Aorta (tissue), 5 donors: ENCODE measurements at places on chromosomes 1 and 21. TPM values are rescaled to one million over a fixed set of nuclear protein-coding genes. Genes with fewer than 3 reads are reported as not detected.

DNA sequence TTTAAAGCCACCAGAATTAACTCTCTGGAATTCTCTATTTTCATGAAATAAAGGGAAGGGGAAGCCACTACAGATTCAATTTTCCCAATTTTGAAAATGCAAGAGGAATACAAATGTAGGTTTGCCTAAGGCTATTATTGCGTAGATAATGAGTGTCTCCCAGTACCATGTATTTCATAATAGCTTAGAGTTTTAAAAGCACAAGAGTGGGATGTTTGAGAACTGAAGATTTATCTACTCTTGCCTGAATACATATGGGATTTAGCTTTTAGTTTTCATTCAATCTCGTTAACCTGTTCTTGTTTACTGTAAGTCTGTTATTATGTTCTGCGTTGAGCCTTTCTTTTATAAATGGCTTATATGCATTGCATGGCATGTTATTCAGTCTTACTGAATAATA lies 795.1 kb downstream of the BRINP3 start:
- DNase-seq, result no peak

DNA sequence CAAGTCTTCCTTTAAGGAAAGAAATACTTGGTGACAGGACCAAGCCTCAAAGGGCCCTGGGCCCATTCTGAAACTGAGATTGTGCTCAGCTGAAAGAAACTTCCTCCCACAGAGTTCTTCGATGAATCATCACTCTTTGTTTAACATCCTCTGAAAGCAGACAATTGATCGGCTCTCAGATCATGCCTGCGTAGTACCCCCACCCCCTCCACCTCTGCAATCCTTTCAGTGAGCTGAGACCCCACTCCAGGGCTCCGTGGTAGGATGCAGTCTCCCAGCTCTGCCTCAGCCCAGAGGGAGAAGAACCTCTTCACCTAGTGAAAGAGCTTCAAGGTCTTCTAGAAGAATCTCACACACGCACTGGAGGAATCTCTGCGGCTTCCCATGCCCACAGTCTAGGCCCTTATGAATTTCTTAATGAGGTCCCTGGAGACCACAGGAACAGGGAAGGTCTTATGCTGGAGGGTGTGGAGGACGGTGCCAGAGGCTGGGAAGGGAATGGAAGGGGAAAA lies 104.9 kb upstream of the SOD1 start:
- DNase-seq, result no peak

DNA sequence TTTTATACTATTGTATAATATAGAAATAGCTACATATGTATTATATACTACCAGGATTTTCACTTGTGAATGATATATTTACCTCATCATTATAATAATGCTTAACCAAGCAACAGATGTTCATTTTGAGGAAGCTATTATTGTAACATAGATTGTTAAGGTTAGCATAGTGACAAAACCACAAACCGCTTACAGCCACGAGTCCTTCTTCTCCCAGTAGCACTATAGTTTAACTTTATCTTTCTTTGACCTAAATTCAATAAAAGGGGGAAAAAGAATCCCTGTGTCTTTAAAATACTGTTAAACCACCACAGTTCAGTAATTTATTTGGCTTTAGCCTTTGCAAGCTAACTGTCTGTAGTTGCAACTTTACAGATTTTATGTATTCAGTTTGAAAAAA lies 1039.4 kb upstream of the B3GALT2 start:
- DNase-seq, result no peak

GRCh38 chr1:243763806-243764205 lies 86.2 kb downstream of the AKT3 start:
- DNase-seq, result no peak

DNA sequence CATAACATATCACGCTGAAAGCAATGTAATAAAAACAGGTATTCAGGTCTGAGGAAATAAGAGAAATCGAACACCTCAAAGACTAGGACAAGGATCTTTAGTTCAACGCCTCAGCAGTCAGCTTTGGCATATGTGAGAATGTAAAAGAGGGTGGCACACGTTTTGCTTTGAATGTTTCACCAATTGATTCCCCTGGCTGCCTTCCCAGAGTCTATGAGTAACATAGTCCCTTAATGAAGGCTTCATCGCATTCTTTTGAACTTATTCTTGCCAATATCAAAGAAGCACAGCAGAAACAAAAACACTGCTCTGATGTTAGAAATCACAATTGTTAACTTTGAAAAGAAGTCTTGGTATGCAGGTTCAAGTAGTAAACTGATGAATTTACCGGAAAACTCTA lies 764.8 kb downstream of the ADGRL2 start:
- no peak for DNase-seq

DNA sequence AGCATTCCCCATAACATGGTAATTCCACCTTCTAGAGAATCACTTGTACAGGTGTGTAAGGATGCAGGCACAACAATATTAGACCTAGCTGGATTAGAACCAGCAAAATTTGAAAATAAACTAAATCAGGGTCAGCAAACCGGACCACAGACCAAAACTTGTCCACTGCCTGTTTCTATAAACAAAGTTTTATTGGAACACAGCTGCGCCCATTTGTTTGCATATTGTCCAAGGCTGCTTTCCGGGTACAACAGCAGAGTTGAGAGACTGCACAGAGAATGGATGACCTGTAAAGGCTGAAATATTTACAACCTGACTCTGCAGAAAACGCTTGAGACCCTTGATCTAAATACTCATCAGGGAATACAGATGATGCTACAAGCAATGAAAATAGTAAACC lies 73.6 kb upstream of the SLC45A1 start:
- DNase-seq, result no peak

- DNase-seq, result no peak
These were observed 107.5 kb upstream of the RUNX1 start for GRCh38 chr21:35156293-35157278.

DNA sequence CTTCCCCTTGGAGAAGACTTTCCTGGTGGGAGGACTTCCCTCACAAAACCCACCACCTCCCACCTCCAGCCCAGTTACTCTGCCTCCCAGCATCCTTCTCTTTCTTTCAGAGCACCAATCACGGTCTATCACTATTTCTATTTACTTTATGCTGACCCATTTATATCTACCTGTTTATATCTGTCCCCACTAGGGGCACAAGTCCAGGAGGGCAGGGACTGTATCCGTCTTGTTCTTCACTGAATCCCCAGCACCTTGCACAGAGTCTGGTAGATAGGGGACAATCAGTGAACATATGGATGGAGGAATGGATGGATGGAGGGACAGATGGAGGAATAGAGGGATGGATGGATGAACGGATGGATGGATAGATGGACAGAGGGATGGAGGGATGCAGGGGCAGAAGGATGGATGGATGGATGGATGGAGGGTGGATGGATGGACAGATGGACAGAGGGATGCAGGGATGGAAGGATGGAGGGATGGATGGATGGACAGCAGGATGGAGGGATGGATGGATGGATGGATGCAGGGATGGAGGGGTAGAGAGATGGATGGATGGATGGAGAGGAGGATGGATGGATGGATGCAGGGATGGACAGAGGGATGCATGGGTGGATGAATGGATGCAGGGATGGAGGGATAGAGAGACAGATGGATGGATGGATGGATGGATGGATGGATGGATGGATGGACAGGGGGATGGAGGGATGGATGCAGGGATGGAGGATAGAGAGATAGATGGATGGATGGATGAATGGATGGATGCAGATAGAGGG lies 5.5 kb downstream of the C1QB start:
- DNase-seq, result no peak

DNA sequence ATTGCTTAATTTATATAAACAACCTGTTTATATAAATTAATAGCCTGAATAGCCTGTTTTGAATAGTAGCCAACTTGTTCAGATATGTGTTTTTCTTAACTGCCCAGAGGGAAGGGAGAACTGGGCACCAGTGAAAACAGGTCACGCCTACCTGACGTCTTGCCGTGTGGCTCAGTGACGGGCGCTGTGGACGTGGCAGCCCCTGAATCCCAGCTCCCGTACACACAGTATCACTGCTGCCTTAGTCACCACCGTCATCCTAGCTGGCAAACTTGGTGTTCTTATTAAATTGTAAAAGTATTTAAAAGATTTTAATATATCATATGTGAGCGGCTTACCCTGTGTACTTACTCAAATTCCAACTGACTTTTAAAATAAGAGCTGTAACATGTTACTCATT lies 35.4 kb upstream of the TRAPPC10 start:
- DNase-seq, result no peak

DNA sequence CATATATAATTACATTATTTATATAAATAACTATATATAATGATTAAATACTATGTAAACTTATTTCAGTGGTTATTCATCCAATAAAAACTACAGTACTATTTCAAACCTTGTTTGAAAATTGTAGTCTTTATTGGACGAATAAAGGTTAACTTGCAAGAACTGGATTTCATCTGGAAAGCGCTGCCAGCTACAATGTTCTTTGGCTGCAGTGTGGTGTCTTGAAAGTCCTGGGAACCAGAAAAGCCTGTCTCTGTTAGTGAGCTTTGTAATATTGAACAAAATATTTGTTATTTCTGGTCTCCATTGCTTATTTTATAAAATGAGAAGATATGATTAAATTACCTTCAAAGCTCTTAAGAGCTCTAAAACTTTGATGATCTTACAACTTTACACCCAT lies 763.6 kb downstream of the ADGRL2 start:
- no peak for DNase-seq

- DNase-seq, result no peak
These were observed 27.8 kb upstream of the ZNF281 start for GRCh38 chr1:200437556-200438203.

GRCh38 chr1:201617157-201617556 lies 78.2 kb downstream of the NAV1 start:
- no peak for DNase-seq

GRCh38 chr1:208524376-208524775 lies 280.2 kb upstream of the PLXNA2 start:
- no peak for DNase-seq

GRCh38 chr1:165454091-165454610 lies 9.2 kb upstream of the RXRG start:
- no peak for DNase-seq

GRCh38 chr1:225482421-225482950 lies 54.6 kb upstream of the LBR start:
- DNase-seq, result peak; percentile 71

DNA sequence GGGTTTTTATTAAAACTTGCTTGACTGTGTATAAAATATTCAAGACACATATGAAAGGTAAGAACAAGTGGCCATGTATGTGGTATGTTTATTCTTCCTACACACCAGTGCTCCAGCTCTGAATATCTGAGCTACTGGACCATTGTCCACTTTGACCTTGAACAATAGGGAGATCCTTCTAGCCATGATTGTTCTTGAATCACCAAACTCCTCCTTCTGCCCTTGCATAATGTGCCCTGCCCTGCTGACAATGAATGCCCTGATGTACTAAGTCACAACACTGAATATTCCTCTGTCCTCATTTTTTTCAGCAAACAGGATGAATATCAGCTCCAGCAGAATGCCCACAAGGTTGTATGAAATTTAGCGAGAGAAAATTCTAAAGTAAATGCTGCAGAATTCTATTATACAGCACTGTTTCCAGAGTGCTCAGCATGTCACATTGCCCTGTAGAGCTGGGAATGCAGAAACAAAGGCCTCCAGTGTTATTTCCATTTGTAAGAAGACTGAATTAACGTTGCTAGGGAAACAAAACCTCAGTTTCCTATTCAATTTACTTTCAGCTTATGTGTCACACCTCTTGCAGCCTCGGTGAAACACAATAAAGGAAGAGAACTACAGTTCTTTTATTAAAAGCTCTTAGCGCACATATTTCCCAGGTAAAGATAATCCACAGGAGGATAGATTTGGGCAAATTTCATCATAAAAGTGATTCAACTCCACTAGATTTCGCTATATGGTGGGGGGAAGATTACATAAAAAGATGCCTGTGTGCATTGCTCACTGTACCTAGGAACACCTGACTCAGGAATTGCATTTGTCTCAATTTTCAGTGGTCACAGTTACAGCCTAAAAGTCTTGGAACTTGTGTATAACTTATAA lies 187.4 kb upstream of the ATP1B1 start:
- no peak for DNase-seq

GRCh38 chr1:11342621-11343032 lies 69.6 kb downstream of the UBIAD1 start:
- no peak for DNase-seq

- no peak for DNase-seq
These were observed 53.0 kb downstream of the CD46 start for GRCh38 chr1:207804721-207805468.

DNA sequence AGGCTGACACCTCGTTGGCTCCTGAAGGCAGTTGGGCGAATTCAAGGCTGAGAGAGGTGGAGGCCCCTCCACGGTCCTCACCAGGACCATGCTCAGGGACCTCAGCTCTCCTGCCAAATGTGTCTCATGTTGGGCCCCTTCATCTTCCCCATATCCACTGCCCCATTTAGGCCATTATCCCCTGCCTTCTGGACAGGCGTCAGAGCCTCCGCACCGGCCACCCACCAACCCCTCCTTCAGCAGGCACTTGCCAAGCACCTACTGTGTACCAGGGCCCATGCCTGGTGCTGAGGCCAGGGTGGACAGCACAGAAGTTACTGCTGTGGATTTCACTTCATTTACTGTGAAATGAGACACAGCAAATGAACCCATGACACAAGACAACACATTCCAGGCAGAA lies 325.8 kb downstream of the MATN1 start:
- DNase-seq, result peak; percentile 9

DNA sequence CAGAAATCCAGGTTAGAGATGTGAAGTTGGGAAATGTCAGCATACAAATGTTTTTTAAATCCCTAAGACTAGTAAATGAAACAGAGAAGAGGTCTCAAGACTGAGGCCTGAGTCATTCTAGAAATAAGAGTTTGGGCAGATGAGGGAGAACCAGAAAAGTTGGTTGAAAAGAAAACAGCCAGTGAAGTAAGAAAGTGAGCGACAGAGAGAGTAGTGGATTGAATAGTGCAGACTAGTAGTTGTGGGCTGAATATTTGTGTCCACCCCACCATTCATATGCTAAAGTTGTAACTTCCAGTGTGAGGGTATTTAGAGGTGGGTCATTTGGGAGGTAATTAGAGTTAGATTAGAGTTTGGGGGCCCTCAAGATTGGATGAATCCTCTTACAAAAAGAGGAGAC lies 889.2 kb downstream of the TTLL7 start:
- DNase-seq, result no peak

- peak; percentile 69 for DNase-seq
These were observed 94.9 kb downstream of the MRPL39 start for GRCh38 chr21:25512095-25513081.

- DNase-seq, result no peak
These were observed 40.0 kb upstream of the DSCAM start for GRCh38 chr21:40886931-40887330.

- DNase-seq, result no peak
These were observed 726.6 kb downstream of the LTN1 start for GRCh38 chr21:28266061-28266460.

- DNase-seq, result no peak
These were observed 5.3 kb downstream of the KTI12 start for GRCh38 chr1:52028328-52028727.

- peak; percentile 91 for DNase-seq
These were observed 414 bp downstream of the TMEM51 start for GRCh38 chr1:15153842-15154479.

- no peak for DNase-seq
These were observed 2.4 kb downstream of the ALX3 start for GRCh38 chr1:110067893-110068645.

The MYOG gene
- not detected for total RNA-seq

The SERINC2 gene
- 3.7 TPM for total RNA-seq

The TNN gene
- total RNA-seq, result not detected

The OR2L5 gene
- total RNA-seq, result 0.24 TPM

The BCAN gene
- 0.36 TPM for total RNA-seq

The FALEC gene
- total RNA-seq, result not detected

The OR2L3 gene
- total RNA-seq, result 0.21 TPM

The IRF6 gene
- total RNA-seq, result 3.8 TPM

The OR2T5 gene
- total RNA-seq, result not detected

The RNPC3 gene
- 19.5 TPM for total RNA-seq

The SERPINC1 gene
- total RNA-seq, result not detected

The ELAPOR1 gene
- 0.55 TPM for total RNA-seq

The KIRREL1 gene
- total RNA-seq, result 96.7 TPM
